ENCODE measurements at places on chromosomes 16 and 17.

GRCh38 chr16:81427219-81427618 lies 17.4 kb upstream of the CMIP start:
- no peaks in the 10 kb centered on the region for H3K4me1 ChIP-seq
- H3K36me3 ChIP-seq, result no peaks in the 10 kb centered on the region
- no peak overlapping the region for H3K27ac ChIP-seq
- no peak for DNase-seq

DNA sequence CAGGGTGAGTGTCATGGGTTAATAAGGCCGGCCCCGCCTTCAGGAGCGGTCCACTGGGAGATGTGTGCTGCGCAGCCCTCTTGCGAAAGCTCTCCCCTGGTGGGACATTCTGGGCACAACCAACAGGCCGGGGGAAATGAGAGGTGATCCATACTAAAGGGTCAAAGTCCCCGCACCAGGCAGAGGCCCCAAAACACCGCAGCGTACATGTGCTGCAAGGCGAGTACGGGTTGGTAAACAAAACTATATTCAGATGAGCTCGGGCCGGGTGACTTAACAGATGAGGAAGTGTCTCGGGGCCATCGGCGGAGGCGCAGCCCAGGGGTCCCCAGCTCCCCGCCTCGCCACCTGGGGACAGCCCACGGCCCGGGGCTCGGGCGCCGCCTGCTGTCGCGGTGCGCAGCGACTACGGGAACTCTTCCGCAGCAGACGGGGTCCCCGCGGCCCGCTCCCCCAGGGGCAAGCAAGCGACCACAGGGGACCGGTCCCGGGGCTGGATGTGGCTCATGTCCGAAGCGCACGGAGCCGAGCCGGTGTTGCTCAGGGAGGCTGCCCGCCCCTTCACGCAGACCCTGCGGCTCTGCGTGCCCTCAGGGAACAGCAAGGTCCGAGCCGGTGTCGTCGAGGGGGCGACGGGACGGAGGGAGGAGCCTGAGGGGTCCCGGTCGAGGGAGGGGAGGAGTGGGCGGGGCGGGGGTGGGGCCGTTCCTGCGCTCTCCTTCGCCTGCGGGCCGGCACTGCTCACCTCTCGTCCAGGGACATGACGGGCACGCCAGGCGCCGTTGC lies at the start of gene RAB37:
TSS of gene RAB37 (plus strand) at position 744 of the 786 bp plus-strand sequence. CDS start at position 761, 17 bp downstream.
- no peaks in the 10 kb centered on the region for H3K27me3 ChIP-seq
- H3K4me3 ChIP-seq, result peak within 1 kb of the TSS; percentile 5
- peak; percentile 91 for DNase-seq
- H3K36me3 ChIP-seq, result no peaks in the 10 kb centered on the region

DNA sequence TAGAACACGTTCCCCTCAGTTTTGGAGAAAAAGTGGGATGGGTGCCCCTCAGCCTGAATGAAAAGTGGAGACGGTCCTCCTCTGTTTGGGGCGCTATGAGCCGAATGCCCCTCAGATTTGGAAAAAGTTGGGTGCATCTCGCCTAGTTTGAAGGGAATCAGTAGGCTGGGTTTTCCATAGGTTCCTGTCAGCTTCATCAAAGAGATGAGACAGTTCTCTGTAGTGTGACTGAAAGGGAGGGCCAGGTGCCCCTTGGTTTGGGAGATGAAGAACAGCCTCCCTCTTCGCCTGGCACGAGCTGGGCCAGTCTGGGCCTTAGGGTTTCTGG lies 742 bp upstream of the SLC9A5 start:
- peaks cover 26% of the 10 kb centered on the region for H3K4me1 ChIP-seq
- no peak overlapping the region for H3K27ac ChIP-seq
- H3K27me3 ChIP-seq, result peaks cover 28% of the 10 kb centered on the region
- H3K4me3 ChIP-seq, result peak overlapping the region; percentile 70
- no peak for DNase-seq

- no peaks in the 10 kb centered on the region for H3K36me3 ChIP-seq
- no peaks in the 10 kb centered on the region for H3K27me3 ChIP-seq
- peak; percentile 79 for DNase-seq
- H3K4me1 ChIP-seq, result peaks cover 3% of the 10 kb centered on the region
- H3K4me3 ChIP-seq, result peak within 1 kb of the TSS; percentile 21
These were observed at the start of gene TMEM100 for GRCh38 chr17:55722742-55723487. Gene TMEM100 (minus strand): TSS chr17:55722864. CDS start chr17:55721070, 1,794 bp downstream.

- no peak for DNase-seq
- H3K36me3 ChIP-seq, result no peaks in the 10 kb centered on the region
- H3K4me1 ChIP-seq, result no peaks in the 10 kb centered on the region
These were observed 228.5 kb downstream of the FOXL1 start for GRCh38 chr16:86806838-86807351.

DNA sequence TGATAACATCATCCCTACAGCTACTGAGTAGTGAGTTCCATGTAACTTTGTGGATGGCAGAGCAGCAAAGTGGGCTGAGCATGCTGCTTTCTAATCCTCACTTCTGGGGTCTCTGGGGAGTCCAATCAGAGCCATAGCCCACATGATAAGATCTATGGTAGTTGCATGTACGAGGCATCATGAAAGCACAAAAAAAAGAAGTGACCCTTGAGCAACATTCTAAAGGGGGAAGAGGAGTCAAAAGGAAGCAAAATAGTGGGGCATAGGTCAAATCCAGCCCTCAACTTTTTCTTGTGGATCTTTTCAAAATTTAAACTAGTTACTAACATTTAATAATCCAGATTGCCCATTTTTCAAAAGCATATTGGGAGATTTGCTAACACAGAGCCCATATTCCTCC lies 208.5 kb upstream of the TOX3 start:
- H3K4me1 ChIP-seq, result no peaks in the 10 kb centered on the region
- no peaks in the 10 kb centered on the region for H3K36me3 ChIP-seq
- H3K4me3 ChIP-seq, result no peak overlapping the region
- H3K27me3 ChIP-seq, result peaks cover 4% of the 10 kb centered on the region

GRCh38 chr17:29612094-29612403 lies 10.7 kb downstream of the CORO6 start:
- peaks cover 15% of the 10 kb centered on the region for H3K4me1 ChIP-seq
- no peak overlapping the region for H3K4me3 ChIP-seq
- H3K27ac ChIP-seq, result no peak overlapping the region
- DNase-seq, result no peak
- H3K36me3 ChIP-seq, result no peaks in the 10 kb centered on the region
- peaks cover 33% of the 10 kb centered on the region for H3K27me3 ChIP-seq

DNA sequence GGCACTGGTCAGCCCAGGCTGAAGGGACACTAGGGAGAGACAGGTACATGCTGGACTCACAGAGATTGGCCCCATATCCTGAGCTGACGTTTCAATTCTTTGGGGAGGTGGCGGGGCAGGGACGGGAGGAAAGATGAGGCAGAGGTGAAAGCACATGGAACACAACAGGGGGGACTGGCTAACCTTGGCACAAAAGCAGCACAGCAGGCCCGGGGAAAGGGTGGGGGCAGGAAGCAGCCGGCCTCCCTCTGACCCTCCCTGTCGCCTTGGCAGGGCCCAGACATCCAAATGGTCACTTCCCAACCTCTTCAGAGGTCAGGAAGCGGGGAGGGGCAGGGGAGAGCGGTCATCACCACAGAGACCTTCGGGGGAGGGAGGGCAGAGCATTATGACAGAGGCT lies 6.6 kb downstream of the VAT1 start:
- peaks cover 35% of the 10 kb centered on the region for H3K4me1 ChIP-seq
- H3K27me3 ChIP-seq, result no peaks in the 10 kb centered on the region
- H3K36me3 ChIP-seq, result no peaks in the 10 kb centered on the region
- no peak for DNase-seq
- no peak overlapping the region for H3K27ac ChIP-seq

DNA sequence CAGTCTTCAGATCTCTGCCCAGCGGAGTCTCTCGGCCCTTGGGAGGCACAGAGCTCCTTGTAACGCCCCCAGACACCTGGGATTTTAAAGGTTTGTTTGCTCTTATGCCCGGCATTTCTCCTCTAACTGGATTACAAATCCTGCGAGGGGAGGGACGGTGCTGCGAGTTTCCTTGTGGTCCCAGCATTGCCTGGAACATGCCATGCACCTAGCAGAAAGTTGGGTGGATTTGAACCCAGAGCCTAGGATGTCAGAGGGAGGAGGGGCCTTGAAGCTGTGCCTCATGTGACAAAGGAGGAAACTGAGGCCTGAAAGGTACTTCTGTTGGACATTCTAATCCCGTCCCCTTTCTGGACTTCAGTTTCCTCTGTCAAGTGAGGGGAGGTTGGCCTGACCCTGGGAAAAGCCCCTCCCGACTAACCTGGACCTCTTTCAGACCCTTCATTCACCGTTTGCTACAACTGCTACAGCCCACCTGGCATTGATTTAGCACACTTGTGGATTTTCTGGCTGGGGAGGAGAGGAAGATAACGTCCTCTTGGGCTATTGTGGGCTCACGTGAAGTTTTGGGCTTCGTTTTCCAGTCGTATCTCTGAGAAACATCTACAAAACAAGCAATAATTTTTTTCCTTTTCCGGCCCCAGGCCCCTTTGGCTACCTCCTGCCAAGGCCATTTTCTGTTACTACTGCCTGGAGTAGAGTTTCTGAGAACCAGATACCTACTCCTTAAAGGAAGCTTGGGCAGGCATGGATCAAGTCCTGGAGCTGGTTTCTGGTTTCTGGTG lies 30.9 kb downstream of the MRC2 start:
- no peak overlapping the region for H3K4me3 ChIP-seq
- no peak overlapping the region for H3K27ac ChIP-seq
- DNase-seq, result no peak
- H3K4me1 ChIP-seq, result peaks cover 14% of the 10 kb centered on the region
- H3K36me3 ChIP-seq, result no peaks in the 10 kb centered on the region
- no peaks in the 10 kb centered on the region for H3K27me3 ChIP-seq

- no peak for DNase-seq
- peaks cover 10% of the 10 kb centered on the region for H3K4me1 ChIP-seq
- no peaks in the 10 kb centered on the region for H3K36me3 ChIP-seq
- no peak overlapping the region for H3K4me3 ChIP-seq
- H3K27ac ChIP-seq, result no peak overlapping the region
- no peaks in the 10 kb centered on the region for H3K27me3 ChIP-seq
These were observed 177.0 kb downstream of the RGS9 start for GRCh38 chr17:65314212-65314611.

DNA sequence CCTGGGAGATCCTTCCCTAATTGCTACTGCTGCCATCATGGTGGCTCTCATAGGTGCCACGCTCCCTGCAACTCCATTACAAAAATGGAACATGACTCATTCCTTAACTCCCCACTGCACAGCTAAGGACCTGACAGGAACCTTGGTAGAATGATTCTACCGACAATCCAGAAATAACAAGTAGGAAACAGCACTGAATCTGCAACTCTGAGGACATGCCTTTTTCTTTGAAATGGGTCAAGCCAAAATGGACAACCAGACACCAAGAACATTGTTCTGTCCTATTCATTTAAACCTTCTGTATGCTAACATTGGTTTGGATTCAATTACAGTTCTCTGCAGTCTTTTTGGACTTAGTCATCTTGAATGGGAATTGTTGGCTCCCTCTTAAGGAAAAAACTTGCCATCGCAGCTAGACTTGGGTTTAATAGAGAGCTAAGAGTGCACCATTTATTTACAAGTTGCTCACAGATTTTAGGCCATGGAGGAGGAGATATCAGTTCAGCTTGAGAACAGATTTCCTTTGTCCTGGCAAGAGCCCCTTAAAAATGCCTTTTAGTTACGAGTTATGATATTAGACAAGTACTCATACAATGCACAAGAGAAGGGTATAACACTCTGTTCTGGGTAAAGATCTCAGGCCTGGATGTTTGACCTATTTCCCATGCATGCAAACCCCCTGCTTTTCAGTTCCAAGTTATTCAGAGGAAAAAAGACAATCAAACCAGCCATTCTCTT lies 20.9 kb upstream of the NSRP1 start:
- H3K27ac ChIP-seq, result no peak overlapping the region
- H3K27me3 ChIP-seq, result peaks cover 7% of the 10 kb centered on the region
- DNase-seq, result peak; percentile 71
- no peaks in the 10 kb centered on the region for H3K36me3 ChIP-seq
- H3K4me1 ChIP-seq, result no peaks in the 10 kb centered on the region

DNA sequence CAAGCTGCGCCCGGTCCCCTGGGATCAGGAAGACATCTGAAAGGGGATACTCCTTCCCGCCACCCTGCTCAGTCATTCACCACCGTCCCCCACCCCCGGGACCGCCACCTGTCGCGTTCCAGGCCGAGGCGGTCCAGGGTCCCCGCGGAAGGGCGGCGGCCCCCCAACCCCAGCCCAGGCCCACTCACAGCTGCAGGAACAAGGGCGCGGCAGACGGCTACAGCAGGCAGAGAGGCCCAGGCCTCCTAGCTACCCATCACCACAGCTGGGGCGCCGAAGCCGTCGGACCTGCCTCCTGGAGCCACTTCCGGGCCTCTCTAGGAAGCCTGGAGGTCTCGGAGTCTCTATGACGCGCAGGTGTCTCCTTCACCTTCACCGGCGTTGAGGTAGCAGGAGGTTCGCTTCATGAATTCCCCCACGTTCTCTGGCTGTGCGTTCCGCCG lies at the start of gene SDR42E1:
TSS of gene SDR42E1 (minus strand) at position 272 of the 443 bp plus-strand sequence. CDS start 10,612 bp downstream, outside the sequence.
- no peaks in the 10 kb centered on the region for H3K27me3 ChIP-seq
- H3K4me1 ChIP-seq, result no peaks in the 10 kb centered on the region
- DNase-seq, result no peak
- H3K36me3 ChIP-seq, result no peaks in the 10 kb centered on the region
- no peak within 1 kb of the TSS for H3K4me3 ChIP-seq

GRCh38 chr16:19785512-19786130 lies 67.5 kb downstream of the IQCK start:
- H3K4me1 ChIP-seq, result no peaks in the 10 kb centered on the region
- no peaks in the 10 kb centered on the region for H3K27me3 ChIP-seq
- H3K4me3 ChIP-seq, result no peak overlapping the region
- no peak overlapping the region for H3K27ac ChIP-seq
- DNase-seq, result no peak

DNA sequence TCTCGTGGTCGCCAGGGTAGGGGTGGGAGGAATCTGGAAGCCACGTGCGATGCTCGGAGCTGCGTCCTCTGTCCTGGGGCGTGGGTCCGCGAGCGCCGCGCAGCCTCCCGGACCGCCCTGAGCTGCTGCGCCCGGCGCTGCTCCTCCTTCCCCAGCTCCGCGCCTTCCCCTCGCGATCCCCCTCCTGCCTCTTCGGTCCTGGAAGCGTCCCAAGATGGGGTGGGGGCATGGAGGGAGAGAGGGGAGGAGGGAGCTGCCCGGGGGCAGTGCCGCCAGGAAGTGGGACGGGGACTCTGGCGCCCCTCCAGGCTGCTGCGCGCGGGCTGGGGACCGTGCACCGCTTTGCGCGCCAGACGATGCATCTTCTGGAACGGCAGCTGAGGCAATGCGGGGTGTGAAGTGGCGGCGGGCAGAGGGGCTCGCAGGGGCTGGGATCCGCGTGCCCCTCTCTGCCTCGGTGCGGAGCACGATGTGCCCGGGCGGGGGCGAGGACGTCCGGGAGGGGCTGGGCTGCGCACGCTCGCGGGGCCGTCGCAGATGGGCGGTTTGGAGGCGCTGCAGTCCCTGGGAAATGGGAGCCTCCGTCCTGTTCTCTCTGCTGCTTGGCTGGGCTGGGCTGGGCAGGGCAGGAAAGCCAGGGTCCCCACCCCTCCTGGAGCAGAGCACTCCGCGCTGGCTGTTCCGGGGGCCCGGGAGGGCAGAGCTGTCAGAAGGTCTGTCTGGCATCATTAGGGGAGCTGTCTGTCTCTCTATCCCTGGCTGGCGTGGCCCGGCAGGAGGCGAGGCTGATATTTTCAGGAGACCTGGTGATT lies 388.0 kb downstream of the SEC14L1 start:
- no peak overlapping the region for H3K27ac ChIP-seq
- H3K36me3 ChIP-seq, result no peaks in the 10 kb centered on the region
- H3K4me3 ChIP-seq, result peak overlapping the region; percentile 11
- peak; percentile 64 for DNase-seq
